ENCODE measurements at places on chromosomes 11 and 22.

DNA sequence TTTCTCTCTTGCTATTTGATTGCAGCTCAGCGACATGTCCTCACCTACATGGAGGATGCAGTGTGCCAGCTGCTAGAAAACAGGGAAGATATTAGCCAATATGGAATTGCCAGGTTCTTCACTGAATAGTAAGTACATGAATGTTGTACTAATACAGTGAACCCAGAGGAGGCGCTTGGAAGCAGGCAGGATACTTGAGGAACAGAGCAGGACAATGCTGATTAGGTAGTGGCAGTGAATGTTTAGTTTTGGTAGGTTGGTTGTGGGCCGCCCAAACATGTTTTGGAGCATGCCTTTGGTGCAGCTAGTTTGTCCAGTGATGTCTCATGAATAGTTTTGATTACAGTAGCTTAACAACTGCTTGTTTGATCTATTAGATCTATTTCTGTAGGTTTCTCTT, 50.6 kb downstream of the CSTPP1 start:
- DNase-seq: no peak

DNA sequence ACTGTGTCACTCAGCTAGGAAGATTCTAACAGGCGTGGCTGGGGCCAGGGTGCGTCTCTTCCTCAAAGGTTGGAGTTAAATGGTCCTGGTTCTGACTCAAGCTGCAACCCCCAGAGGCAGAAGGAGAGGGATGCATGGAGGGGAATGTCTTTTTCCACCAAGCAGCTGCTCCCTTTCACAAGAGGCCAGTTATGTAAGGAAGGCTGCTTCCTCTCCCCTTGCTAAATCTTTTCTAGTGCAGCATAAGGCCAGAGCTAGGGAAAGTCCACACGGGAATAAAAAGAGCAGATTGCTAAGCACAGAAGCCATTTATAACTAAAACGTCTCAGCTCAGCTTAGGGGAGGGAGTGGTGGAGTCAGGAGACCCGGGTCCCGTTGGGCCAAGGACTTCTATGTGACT, 10.0 kb downstream of the PVALB start:
- peak; percentile 25 for DNase-seq

DNA sequence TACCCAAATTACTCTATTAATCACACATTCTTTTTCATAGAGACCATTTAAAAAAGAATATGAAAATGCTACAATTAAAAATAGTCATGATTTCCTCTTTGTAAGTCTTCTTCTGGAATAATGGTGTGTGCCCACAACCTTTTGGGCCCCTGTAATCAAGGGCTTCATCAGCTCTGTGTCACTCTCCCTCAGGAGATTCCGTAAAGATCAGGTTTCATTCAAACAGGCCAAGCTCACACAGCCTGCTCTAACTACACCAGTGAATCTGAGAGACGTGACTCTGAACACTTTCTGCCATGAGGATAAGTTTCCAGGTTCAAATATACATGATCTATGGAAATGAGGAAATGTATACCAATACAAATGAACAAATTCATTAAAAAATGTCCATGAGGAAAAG, 9.5 kb downstream of the DRICH1 start:
- no peak for DNase-seq

DNA sequence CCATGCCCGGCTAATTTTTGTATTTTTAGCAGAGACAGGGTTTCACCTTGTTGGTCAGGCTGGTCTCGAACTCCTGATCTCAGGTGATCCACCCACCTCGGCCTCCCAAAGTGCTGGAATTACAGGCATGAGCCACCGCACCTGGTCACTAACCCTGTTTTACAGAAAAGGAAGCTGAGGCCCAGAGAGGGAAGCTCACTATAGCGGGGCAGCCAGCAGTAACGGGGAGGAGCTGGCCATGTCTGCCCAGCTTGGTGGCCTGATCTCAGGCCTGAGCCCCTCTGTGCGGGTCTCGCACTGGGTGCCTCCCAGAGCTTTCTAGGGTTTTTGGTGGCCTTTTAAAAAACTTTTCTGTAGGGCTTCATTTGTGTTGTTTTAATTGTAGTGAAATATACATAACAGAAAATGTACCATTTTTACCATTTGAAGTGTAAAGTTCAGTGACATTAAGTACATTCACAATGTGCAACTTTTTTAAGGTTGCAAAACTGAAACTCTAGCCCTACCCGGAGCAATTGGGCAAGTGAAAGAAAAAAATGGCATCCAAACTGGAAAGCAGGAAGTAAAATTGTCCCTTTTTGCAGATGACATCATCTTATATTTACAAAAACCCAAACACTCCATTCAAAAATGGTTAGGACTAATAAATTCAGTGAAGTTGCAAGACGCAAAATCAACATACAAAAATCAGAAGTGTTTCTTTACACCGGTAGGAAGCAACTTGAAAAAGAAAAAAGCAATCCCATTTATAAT, 14.5 kb upstream of the CYTH4 start:
- peak; percentile 91 for DNase-seq

DNA sequence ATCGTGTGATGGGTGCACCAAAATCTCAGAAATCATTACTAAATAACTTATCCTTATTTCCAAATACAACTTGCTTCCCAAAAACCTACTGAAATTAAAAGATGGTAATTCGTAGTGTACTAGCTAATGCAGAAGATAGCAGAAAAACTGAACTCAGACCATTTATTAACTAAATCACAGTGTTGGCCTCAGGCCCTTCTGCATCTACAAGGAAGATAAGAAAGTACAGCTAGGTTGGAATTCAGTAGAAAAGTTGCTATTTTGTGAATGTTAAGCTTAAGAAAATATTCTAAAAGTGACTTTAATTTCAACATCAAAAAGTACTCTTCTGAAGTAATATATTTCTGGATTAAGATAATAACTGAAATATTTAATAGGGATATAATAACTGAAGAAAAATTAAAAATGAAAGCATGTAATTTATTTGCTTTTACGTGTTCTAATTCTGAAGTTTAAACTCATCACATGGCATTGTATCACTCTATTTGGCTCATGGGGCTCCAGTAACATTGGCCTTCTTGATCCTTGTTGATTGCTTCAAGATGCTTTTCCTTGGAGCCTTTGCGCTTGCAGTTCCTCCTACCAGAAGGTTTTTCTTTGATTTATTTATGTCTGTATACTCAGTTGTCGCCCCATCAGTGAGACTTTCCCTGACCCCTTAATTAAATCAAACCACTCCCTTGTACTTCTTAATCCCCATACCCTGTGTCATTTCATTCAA, 847.9 kb upstream of the ANO3 start:
- DNase-seq: no peak

DNA sequence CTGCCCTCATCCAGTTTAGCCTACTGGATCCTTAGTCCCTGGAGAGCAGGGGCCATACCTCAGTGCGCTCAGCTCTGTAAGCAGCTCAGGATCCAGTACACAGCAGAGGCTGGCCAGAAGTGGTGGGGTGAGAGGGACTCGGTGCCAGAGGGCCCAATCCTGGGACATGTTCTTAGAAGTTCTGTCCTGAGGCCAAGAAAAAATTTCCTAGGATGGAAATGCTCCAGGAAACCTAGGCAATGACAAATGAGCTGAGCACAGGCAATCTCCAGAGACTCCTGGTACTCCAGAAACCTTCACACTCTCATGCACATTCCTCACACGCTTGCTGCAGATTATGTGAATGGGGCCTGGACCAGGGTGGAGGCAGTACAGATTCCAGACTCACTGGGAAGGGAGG, 89.6 kb downstream of the SERGEF start:
- DNase-seq: no peak

DNA sequence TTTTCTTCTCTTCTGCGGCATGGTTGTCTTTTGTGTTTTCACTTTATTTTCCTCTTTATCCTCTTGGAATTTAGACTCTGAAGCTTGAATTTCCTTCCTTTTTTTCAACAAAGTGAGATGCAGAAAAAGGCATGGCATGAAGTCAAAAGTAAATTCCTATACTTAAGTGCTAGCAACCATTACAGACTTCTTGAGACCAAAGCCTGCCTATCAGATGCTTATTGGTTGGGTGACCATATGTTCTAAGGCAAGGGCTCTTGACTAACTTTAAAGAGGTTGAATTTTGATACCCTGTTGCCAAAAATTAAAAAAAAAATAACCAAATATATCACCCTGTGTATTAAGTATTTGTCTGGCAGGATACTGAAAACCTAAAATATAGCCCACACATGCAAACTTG, 237.4 kb downstream of the TMEM135 start:
- DNase-seq: no peak

GRCh38 chr11:30585125-30585891, 845 bp downstream of the MPPED2 start:
- DNase-seq: peak; percentile 6

GRCh38 chr11:122808478-122808869, 29.8 kb upstream of the CRTAM start:
- DNase-seq: peak; percentile 74

- no peak for DNase-seq
Measured at GRCh38 chr11:12701811-12702592, 27.8 kb downstream of the TEAD1 start.

DNA sequence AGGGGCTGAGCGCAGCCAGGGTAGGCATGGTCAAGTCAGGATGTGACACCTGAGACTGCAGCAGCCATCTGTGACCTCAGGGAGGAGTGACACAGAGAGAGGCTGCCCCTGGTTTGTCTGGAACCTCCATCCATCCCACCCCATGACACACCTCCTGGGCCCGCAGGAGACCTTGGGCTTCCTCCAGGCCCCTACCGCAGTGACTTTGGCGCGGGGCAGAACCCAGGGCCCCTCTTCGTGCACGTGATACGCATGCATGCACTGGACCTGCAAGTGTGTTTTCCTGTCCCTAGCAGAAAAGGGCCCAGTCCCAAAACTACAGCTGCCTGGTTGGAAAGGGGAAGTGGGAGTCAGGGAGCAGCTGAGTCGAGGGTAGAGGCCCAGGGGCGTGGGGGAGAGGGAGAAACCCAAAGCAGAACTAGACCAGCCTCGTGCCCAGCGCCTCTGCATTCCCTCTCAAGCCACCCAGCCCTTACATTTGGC, 7.9 kb upstream of the CYTH4 start:
- peak; percentile 95 for DNase-seq

DNA sequence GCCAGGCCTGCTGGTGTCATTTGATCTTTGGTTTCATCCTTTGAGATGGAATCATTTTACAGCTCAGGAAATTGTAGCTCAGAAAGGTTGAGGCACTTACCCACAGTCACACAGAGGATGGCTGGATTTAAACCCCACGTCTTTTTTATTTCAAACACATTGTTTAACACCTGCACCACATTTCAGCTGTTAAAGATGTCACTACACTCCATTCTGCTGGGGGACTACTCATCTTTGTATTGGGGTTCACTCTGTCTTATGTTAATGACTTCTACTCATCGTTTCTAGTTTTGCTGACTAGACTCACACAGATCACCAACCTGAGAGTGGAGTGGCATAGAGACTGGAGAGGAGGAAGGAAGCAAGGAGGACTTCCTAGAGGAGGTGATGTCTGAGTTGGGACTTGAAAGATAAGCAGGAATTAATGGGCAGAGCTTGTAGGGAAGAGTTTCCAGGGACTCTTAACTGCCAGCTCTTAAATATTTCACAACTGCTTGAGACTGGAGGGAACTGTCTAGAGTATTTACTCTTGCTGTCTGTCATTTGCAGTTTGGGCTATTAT, 80.0 kb downstream of the TP53I11 start:
- no peak for DNase-seq

DNA sequence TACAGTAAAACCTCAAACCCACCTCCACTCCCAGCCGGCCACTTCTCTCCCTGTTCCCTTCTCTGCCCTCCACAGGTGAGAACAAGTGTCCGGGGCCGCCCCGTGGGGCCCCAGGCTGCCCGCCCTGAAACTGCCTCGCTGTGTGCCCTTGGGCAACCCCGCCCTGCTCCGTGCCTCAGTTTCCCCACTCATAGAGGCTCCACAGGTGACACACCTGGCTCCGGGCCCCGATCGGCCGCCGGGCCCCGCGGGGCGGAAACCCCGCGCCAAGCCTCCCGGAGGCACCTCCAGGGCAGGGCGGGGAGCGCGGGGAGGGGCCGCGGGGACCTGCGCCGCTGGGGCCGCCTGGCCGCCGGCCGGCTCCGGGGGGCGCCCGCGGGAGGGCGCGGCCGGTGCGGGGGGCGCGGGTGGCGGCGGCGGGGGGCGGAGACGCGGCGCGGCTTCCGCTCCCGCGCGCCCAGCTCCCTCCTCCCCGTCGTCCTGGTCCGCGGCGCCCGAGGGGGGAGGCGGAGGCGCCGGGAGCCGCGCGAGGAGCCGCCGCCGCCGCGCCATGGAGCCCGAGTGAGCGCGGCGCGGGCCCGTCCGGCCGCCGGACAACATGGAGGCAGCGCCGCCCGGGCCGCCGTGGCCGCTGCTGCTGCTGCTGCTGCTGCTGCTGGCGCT, at the start of gene LRP5:
TSS of gene LRP5 (plus strand) at position 475 of the 663 bp plus-strand sequence. CDS start at position 599, 124 bp downstream.
- peak; percentile 42 for DNase-seq

- no peak for DNase-seq
Measured at GRCh38 chr11:48150213-48150612, 66.4 kb upstream of the OR4B1 start.

- peak; percentile 78 for DNase-seq
Measured at GRCh38 chr11:75445315-75445953, 12.4 kb upstream of the KLHL35 start.

DNA sequence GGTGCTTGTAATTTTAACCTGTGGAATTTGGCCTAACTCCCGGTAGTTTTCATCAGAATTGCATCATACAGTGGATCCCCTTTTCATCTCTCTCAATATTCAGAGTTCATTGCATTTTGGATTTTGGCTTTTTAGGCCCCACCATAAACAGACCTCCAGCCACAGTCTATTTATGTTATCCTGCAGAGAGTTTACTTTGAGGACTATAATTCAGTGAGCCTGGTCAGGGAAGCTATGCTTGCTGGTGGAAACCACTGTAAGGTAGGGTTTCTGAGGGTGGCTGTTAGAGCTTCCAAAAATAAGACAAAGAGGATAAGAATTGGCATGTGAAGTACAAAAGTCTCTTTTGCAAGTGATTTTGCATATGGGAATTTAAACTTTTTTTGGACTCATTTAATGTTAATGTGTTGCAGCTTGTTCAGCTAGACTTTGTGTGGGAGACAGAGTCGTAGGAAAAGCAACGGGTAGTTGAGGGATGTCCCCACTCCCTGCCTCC, 34.8 kb upstream of the DDI1 start:
- DNase-seq: no peak

- no peak for DNase-seq
Measured at GRCh38 chr11:45104006-45104789, 42.2 kb upstream of the PRDM11 start.

DNA sequence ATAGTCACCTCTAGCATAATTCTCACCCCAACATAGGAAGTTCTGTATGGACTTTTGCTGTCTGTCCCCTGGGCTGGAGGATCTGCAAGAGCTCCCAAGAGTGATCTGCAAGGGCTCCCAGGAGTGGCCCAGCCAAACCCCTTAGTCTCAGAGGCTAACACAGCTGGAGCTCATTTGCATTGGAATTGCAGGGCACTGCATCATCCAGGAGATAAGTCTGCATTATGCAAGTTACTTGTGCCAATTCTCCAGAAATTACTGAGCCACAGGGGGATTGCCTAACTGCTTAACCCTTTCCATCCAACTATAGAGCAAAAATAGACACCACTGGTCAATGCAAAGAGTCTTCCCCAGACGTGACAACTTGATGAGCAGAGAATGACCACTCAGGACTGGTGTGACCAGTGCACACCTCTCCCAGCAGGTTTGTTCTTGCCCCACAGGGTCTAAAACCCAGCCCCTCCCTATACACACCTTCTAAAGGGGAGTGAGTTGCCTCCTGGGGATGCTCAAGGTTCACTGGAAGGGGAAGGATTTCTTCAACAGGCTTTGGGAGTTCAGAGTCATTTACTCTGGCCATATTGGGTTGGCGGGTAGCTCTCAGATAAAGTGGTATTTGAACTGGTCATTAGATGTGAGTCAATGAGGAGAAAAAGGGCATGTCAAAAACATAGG, 38.4 kb downstream of the POU2AF3 start:
- no peak for DNase-seq

Measured in suppressor macrophage treated with lipopolysaccharide for 4 hours (primary cell).